ENCODE measurements at places on chromosomes 3 and 15.
A peak's percentile ranks its signal among the peaks of the same experiment; 100 is the strongest.

DNA sequence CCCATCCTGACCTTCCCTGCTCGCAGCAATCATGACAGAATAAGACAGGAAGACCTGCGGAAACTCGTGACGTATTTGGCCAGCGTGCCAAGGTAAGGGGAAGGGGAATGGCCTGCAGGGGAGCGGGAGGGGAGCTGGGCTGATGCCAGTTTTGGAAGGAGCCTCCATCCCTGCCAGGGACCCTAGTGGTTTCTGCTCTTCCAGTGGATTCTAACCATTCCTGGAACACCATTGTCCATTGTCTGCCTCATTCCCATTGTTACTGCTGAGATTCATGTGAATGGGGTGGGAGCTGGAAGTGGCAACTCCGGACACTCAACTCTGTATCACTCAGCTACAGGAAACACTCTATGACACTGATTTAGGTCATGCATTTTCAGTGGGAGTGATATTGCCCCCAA, 242.9 kb upstream of the ROPN1 start:
- no peak for DNase-seq

- DNase-seq: no peak
Measured at GRCh38 chr3:45355351-45355750, 33.0 kb upstream of the LARS2 start.

DNA sequence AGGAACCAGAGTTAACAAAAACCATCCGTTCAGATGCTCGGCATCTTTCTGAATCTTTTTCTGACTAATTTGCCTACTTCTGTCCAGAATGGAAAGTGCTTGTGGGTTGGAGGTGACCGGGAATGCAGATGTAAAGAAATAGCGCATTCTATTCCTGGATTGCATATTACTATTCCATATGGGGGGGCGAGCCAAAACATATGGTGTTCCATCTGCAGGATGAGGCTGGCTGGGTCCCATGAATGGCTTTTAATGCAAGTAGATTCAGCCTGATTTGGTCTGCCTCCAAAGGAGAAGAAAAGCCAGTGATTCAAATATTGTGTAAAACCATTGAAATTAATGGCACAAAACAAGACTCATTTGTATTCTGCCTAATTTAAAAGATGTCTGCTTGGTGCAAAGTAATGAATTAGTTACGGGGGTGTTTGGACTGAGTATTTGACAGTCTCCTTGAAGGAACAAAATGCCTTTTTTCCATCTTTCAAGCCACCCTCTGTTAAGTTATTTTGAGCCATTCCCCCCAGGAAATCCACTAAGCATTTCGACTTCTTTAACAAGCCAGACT, 99.0 kb downstream of the ST8SIA2 start:
- no peak for DNase-seq

DNA sequence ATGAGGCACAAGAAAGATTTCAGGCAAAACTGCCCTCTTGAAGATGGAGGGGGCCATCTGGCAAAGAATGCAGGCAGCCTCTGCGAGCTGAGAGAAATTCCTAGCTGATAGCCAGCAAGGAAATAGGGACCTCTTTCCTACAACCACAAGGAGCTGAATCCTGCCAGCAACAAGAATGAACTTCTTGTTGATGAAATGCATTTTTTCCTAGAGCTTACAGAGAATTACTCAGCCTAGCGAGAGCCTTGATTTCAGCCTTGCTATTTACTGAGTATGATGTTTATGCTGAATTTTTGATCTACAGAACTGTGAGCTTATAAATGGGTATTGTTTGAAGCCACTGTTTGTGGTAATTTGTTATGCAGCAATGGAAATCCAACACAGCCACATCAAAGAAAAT, 148.5 kb upstream of the NAALADL2 start:
- DNase-seq: no peak

DNA sequence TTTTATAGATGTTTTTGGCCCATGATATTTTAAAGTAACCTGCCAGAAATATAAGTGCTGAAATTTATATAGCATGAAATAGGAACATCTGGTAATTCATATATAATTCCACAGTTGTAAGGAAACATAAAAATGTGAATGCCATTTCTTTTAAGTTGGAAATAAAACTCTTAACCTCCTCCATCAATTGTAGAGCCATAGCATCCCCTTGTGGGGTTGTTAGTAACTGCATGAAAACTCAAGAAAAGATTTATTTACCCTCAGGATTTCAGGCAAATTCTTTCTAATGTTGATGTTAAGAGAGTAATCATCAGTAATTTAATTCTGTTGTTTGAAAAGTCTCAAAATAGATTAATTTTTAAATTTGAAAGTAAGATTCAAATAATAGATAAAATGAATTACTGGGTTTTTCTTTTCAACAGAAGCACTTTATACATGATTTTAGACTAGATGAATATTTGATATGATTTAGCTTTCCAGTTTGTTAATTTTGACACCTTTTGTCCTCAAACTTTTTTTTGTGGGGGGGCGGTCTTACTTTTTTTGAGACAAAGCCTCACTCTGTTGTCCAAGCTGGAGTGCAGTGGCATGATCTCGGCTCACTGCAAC, 74.7 kb downstream of the RASA2 start:
- peak; percentile 74 for DNase-seq

GRCh38 chr15:70669966-70670658, 93.2 kb downstream of the UACA start:
- DNase-seq: no peak

DNA sequence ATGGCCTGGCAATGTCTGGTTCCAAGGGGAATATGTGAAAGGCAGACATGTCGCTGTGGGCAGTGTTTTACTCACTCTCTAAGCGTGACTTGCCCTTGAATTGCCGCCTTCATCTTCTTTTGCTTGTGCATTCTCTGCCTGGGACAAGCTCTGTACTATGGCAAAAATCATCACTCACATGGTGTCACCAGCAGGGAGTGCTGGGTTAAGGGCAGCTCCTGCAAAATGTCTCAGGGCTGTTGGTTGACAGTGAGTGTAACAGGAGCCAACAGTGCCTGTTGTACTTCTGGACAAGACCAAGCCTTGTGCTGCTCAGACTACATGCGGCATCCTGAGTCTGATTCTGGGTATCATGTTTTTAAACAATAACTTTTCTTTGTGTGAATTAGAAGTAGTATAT, 45.3 kb upstream of the KY start:
- no peak for DNase-seq

DNA sequence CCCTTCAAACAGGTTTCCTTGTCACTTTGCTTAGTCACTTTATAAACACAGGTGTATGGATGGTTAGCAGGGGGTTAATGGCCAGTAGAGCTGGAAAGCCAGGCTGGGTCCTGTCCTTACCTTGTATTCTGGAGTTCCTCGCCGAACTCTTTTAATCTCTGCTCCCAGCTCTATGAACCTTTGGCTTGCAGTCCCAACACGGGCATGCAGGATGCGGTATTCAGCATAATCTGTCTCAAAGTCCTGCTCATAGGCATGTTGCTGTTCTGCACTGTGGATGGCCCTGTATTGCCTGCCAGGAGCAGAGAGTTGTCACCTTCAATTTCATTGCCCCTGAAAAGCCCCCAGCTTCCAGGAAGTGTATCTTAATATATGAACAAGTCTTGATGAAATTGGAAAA, 2.7 kb downstream of the ELL3 start:
- no peak for DNase-seq

GRCh38 chr3:131705558-131706051, 202.8 kb upstream of the MRPL3 start:
- no peak for DNase-seq

- DNase-seq: no peak
Measured at GRCh38 chr3:151925876-151926275, 52.4 kb downstream of the SUCNR1 start.

DNA sequence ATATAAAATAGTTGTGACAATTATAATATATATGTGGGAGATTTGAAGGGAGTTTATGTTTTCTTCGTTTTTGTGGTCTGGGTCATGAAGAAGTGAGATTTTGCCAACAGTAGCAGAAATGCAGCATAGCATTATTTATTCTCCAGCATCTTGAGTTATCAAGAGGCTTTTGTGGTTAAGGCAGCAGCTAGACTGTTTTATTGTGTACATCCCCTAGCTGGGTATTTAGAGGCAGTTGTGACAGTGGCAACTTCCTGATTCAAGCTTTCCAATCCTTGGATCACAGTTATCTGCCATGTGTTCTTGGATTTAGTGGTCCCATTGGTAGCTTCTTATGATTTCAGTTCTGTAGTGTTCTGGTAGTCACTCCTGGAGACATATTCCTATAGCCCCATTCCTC, 29.0 kb downstream of the ARIH1 start:
- no peak for DNase-seq

DNA sequence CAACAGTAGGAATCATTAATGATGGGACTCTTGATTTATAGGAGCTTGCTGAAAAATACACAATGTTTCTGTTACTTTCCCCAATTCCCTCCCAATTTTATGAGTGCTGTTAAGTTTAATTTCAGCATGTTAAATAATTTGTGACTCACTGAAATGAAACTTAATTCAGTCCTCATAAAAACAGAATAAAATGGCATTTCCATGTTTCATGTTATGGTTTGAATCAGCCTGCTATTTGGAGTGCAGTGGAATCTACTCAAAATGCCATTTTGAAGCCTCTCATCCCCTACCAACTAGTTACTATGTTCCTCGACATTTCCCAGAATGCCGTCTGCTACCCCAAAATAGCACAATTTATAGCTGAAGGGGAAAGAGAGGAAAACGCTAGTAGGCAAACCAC, 237.5 kb downstream of the ADAMTS17 start:
- no peak for DNase-seq

GRCh38 chr3:45760878-45761711, 35.2 kb downstream of the SLC6A20 start:
- DNase-seq: peak; percentile 42

DNA sequence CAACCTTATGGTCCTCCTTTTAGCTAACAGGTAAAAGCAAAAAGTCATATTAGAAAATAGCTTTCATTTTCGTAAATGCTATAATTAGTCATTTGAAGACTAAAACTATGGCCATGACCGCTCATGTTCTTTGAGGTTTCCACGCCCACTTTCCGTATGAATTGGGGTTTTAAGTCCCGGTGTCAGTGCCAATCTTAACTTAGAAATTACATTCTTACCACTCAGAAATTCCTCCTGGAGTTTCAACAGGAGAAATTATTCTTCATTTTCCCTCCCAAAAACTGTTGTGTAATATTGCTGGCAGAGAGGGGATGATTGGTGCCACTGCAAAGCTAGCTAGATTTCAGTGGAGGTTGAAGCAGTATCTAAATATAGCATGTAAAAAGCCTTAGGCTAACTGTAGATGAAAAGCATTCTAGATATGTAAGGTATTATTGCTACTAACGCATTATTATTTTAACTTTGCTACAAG, 71.0 kb upstream of the MDFIC2 start:
- no peak for DNase-seq

DNA sequence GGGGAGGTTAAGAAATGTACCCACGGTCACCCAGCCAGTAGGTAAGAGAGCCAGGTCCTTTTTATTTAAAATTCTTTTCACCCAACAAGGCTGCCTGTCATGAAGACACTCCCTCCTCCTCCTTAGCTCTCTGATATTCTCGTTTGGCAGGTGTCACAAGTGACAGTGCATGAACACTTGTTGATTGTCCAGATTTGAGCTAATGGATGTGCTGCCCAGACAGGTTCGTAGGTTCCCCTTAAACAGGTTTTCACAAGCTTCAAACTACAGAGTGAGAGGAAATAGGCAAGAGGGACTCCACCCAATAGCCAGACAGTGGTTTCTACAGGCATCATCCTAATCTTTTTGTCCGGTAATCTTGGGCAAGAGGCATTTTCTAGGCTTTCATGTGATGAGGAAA, 32.2 kb downstream of the ATP13A4 start:
- no peak for DNase-seq

- no peak for DNase-seq
Measured at GRCh38 chr15:88139936-88140335, 116.6 kb downstream of the NTRK3 start.

Measured in CD4-positive, alpha-beta T cell treated with Interleukin-15 for 4 hours (primary cell).